Cardiac muscle cell (in vitro differentiated cells and primary cell): ENCODE measurements at places on chromosomes 5 and 9. TPM values are rescaled to one million over a fixed set of nuclear protein-coding genes. Genes with fewer than 3 reads are reported as not detected.

DNA sequence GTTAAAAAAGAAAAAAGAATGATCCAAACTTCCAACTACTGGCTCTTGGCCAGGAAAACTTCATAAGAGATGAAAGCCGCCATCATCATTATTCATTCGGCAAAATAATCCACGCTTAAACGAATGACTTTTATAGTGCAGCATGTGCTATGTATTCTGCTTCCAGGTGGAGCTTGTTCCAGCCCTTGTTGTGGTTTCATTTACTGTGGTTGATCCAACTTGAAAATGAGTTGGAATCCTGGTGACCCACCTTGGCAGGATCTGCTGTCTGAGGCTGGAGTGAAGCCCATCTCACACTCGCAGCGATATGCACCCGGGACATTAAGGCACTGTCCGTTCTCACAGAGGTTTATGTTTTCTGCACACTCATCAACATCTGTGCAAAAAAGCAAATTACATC is 209.6 kb downstream of the FBN2 start:
- no peak for DNase-seq

DNA sequence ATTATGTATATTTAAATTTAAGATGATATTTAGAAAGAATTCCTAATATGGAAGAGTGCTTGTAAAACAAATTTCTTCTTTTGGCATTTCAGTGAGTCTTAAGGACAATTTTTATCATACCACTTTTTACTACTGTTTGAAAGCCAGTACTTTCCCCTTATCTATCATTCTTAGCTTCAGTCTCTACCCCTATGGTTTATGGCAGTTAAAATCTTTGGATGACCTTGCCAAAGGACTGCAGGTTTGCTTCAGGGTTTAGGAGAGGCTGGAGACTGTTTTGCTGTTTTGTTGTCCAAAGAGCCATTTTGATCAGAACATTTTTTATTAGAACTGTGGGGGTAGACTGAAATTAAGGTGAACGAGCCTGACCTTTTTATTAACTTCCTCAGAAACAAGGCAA is 30.8 kb downstream of the SLC38A9 start:
- no peak for DNase-seq

DNA sequence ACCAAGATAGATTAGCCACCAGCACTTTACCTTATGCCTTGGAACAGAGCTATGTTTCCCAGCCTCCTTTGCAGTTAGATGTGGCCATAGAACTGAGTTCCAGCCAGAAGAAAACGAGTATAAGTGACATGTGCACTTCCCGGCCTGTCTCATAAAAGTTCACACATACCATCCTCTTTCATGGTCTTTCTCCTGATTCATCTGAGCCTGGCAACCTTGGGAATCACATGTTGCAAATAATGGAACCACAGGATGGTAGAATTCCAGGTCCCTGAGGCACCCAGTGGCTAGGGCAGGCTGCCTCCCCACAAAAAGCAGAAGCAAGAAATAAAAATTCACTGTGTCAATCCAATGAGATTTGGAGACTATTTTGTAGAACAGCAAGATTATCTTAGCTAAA is 128.1 kb downstream of the PDE4D start:
- no peak for DNase-seq

CCDC187 gene
- total RNA-seq: 0.56 and 1.3 TPM in 2 replicates

MUSK gene
- not detected in 2 replicates for total RNA-seq
